ENCODE measurements at places on chromosomes 1 and 21. TPM values are rescaled to one million over a fixed set of nuclear protein-coding genes. Genes with fewer than 3 reads are reported as not detected.

The DNASE2B gene
- total RNA-seq = not detected

The MX1 gene
- total RNA-seq = 2.4 TPM

The SETDB1 gene
- total RNA-seq = 67.4 TPM

DNA sequence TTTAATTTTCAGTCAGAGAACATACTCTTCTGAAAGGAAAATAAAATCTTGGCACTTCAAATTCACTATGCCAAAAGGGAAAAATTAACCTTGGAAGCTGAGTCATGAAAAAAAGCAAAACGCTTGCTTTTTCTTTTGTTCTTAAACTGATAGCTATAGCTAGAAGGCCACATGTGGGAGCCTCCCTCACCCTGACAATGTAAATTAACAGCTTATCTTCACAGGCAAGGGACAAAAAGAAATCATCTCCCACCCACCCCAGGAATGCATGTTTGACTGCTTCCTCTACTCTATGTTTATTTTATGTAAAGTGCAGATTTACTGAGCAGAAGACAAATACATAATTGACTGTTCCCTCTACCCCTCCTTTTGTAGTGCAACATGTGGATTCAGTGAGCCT, 38.0 kb downstream of the EBNA1BP2 start:
- no peak for DNase-seq

DNA sequence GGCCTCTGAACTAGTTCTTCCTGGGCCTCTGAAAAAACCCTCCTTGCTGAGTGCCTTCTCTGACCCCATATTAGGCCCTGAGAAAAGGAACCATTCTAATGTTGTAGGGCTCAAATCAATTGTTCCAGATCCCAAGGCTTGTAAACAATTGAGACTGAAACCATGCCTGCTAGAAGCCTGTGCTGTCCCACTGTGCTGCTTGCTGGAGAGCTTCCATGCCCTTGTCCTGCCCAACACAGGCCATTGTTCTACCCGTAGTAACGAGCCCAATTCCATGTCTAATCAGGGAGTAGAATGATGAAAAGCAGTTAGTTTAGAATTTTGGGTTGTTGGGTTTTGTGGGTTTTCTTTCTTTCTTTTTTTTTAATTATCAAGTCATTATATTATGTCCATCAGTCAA, 47.4 kb downstream of the ZNF281 start:
- DNase-seq = no peak

DNA sequence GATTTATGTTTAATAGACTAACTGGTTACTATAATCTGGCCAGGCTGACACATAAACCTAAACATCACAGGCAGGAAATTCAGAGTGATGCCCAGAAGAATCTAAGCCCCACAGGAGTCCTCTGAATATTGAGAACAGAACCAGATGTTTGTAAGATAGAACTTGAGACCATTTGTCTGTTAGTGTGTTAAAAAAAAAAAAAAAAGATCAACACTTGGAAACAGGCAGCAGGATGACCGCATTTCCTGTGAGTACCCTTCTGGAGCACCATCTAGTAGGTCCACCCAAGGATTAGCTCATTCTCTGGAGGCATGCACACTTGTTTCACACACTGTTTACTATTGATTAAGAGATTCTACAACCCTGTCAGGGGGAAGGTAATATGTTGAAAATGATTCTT, 111.4 kb upstream of the VANGL1 start:
- no peak for DNase-seq

GRCh38 chr1:216841165-216841564, 117.9 kb upstream of the ESRRG start:
- no peak for DNase-seq

All from MCF 10A (cell line).